HFFc6 (cell line): ENCODE measurements at places on chromosomes 5 and 9. TPM values are rescaled to one million over a fixed set of nuclear protein-coding genes. Genes with fewer than 3 reads are reported as not detected.

DNA sequence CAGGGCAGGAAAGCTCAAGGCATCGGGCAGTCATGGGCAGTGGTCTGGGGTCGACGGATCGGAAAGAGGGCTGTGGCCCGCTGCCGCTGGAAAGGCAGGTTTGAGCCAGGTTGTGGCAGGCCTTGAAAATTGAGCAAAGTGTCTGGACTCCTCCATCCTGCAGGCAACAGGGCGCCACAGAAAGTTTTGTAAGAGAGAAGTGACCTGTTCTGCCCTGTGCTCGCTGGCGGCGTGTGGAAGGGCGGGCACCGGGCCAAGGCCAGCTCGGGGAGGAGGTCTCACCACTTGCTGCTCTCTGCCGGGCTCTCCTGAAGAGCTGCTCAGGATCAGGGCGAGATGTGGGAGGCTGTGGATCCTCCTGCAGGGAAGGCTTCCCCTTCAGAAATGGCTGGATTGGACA is 41.4 kb upstream of the FAT2 start:
- peaks cover 21% of the 10 kb centered on the region for H3K27me3 ChIP-seq
- H3K36me3 ChIP-seq: no peaks in the 10 kb centered on the region
- peaks cover 18% of the 10 kb centered on the region for H3K4me1 ChIP-seq
- no peak for DNase-seq
- no peak overlapping the region for H3K4me3 ChIP-seq
- no peak overlapping the region for H3K27ac ChIP-seq

Gene ANKRD33B
- total RNA-seq: 7.2 and 12.1 TPM in 2 replicates

Gene PPP3R2
- not detected in 3 replicates for total RNA-seq

DNA sequence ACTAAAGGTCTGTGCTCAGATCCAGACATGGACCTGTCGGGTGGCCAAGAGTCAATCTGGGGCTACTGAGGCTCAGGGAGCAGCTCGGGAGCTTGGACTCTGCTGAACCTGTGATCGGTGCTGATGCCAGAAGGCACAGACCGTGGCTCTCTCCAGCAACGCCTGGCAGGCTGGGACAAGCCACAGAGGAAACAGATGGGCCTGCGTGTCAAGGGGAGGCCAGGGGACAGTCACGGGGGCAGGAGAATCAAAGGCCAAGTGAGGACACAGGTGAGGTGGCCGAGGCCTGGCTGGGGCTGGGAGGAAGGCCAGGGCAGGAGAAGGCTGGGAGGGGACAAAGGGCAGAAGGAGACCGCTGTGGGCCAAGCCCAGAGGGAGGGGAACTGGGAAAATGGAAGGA is 43.4 kb downstream of the EPB41L4B start:
- no peak overlapping the region for H3K27ac ChIP-seq
- H3K4me3 ChIP-seq: no peak overlapping the region
- no peaks in the 10 kb centered on the region for H3K4me1 ChIP-seq
- peaks cover 42% of the 10 kb centered on the region for H3K27me3 ChIP-seq

DNA sequence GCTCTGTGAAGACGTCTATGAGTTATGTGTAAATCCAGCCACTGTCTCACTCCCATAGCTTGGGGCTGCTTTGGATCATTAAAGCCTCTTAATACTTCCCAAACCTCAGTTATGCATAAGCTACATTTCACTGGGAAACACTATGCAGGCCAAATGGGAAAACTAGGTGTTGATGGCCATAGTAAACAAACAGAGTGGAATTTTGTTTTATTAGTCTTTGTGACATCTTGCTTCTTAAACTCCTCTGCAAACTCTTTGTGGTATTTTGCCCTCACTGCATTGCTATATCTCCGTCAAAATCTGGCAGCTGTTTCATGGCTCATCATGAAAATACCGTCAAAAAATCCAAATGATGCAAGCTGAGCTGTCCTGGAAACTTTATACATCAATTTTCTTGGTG is 167.2 kb upstream of the HMHB1 start:
- no peaks in the 10 kb centered on the region for H3K36me3 ChIP-seq
- no peak overlapping the region for H3K4me3 ChIP-seq
- no peaks in the 10 kb centered on the region for H3K27me3 ChIP-seq
- DNase-seq: no peak
- no peak overlapping the region for H3K27ac ChIP-seq
